ENCODE measurements at places on chromosomes 12 and 14.

GRCh38 chr12:113744802-113745395, 221.2 kb downstream of the RBM19 start:
- DNase-seq = no peak

- no peak for DNase-seq
Observed at GRCh38 chr12:120922279-120922678, 18.1 kb upstream of the SPPL3 start.

DNA sequence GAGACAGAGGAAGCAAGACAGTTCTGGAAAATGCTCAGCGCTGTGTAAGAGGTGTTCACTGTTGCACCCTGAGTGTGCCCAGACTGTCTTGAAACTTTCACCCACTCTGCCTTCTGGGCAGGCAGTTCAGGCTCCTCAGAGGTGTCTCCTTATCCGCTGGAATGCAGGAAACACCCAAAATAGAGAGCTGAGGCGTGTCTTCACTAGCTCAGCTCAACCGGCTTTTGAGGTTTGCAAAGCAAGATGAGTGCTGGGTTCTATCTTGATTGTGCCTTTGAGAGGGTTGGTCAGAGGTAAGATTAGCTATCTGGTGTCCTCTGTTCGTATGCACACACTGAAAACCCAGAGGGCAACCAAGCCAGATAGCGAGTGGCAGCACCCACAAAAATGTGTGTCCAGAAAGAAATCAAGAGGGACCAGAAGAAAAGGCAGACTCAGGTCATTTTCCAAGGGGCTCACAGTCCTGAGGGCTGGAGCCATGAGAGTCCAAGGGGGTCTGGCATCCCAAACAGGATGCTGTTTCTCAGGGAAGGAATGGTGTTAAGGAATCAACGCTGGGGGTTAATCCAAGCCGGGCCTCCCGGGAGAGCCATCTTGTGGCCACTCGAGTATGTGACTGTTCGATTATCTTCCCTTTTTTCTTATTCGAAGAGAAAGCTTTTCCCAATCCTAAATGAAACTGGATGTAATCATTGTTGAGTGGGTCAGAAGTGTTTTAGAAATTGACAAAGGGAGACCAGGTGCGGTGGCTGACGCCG, 47.1 kb downstream of the TBX3 start:
- no peak for DNase-seq

DNA sequence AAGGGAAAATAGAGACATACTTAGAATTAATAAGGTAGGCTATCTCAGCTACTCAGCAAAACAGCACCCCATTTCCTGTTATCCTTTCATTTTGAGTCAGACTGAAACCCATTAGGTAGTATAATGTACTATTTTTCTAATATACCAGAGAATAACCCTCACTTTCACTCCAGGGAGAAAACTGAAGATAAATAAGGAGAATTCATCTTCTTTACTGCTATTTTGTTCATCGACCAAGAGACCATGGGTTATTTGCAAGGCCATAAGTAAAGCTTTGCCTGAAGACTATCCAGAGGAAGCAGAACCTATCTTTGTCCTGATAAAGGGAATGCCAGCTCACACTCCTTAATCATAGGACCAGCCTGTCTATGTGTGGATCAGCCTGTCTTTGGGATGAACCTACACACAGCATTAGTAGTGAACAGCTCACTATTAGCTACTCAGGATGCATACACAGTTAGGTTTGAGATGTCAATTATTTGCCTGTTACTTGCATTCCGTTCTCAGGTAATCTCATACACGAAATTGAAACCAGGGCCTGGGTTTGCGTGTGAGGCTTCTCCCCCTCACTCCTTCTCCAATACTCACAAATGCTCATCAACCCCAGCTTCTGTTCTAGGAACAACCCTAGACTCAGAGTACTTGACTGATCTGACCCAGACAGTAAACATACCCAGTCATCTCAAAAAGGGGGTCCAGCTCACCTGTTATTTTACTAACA, 124.4 kb downstream of the DAD1 start:
- DNase-seq = no peak

DNA sequence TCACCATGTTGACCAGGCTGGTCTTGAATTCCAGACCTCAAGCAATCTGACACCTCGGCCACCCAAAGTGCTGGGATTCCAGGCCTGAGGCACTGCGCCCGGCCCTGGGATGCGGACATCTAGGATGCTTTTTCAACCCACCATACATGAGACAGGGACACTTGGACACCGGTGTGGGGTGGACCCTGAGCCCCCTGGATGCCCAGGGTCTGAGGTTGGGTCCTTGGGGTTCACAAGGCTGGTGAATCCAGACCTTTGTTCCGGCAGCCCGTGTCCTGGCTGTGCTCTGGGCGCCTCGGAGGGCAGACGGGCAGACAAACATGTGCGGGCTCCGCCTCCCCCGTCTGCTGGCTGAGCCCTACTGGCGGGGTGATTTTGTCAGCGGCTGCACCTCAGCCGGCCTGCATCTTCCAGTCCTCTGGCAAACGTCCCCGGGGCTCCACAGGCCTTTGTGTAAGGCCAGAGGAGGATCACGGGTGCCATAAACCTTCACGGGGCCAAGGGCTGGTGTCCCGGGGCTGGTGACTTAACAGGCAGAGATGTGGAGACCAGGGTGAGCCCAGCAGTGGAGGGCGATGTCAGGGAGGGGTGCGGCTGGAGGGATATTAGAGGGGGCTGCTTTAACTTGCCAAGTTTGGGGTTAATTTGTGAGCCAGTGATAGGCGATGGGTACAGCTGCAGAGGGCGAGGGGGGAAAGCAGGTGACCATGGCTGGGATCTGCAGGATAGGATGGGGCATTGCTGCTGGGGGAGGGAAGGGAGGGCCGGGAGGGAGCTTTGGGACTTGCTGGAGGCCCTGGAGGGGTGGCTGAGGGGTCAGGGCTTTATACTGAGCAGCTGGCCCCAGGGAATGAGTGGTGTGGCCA, 5.8 kb downstream of the ASPG start:
- no peak for DNase-seq

DNA sequence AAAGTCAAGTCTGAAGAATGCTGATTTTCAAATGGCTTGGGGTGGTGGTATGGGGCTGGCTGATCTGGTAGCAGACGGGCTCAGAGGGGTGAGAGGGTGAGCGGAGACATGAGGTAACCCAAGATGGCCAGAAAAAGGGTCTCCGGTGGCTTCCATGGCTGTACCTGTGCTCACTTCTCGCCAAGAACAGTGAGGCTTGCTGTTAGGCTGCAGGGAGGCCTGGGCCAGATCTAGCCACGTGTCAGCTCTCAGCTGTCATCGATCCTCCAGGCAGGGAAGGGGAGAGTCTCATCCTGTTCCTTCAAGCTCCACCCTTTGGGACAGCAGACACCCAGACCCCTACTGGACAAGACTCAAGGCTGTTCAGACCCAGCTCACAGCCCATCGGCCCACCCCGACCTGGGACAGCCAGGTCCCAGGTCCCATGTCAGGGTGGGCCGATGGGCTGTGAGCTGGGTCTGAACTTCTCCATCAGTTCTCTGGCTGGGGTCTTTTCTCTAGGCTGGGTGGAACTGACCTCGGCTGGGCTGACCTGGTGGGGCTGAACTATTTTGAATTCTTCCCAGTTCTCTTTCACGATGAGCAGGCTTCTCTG, 9.0 kb downstream of the LRTM2 start:
- no peak for DNase-seq

DNA sequence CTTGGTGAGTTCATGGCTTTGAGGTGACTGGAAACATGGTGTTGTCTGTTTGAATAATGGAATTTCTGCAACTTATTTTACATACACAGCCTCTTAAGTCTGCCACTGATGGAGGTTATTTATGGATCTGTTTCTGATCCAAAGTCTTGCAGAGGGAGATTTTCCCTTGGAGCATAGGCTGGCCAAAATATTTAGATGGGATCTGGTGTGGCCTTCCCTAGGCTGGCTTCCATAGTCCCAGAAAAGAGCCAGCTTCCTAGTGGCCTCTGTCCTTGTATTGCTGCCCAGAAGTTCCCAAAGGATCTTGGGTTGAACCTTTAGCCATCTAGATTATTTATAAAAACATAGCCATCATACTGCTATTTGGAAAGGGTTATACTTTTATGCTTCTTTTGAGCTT, 491.1 kb upstream of the RGS6 start:
- DNase-seq = no peak

DNA sequence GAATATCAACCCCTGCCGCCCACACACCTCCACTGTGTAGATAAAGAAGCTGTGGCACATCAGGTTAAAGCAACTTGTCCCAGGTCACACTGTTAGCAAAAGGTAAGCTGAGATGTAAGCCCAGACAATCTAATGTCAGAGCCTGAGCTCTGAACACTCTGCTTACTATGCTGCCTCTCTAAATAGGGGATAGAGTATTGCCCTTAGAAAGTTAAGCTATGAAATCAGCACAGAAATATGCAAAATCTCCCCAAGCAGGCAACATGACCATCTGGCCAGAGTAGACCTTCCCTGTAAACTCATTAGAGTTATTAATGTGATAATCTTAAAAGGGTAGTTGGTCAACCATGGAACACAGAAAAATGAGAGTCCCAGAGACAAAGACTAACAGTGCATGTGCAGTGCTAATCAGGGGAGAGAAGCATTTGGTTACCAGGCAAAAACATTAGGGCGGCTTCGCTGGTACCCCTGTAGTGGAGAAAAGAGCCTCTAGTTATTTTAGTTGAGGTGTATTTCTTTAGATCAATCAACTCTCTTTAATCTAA, 171.0 kb downstream of the BTG1 start:
- no peak for DNase-seq

- no peak for DNase-seq
Observed at GRCh38 chr12:92431146-92431545, 271.6 kb upstream of the PLEKHG7 start.

- no peak for DNase-seq
Observed at GRCh38 chr12:76449583-76449982, 101.4 kb upstream of the BBS10 start.

DNA sequence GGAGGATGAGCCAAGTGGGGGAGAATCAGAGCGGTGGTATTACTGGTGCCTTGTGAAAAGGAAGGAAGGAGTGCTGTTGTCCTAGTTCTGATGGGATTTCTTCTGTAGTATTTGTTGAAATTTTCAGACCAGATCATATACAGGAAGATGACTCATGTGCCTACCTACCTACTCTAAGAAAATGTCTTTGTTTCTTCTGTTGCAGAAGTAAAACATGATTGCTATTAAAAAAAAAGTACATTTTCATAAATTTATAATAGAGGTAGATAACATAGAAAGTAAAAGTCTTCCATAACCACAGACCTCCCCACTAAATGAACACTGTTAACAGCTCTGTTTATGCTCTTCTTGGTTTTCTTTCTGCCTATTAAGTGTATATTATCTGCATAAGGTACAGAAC, 26.9 kb downstream of the SAMD4A start:
- no peak for DNase-seq

All from nephron progenitor cell (in vitro differentiated cells).